Fibroblast of villous mesenchyme (primary cell): ENCODE measurements at places on chromosomes 7 and 10. TPM values are rescaled to one million over a fixed set of nuclear protein-coding genes. Genes with fewer than 3 reads are reported as not detected.

APBB1IP gene
- 3.2 and 4.3 TPM in 2 replicates for total RNA-seq

ATG9B gene
- under 0.01 and 0.32 TPM in 2 replicates for total RNA-seq

LIPJ gene
- under 0.01 TPM in 1 of 2 replicates, not detected in the other for total RNA-seq

DNA sequence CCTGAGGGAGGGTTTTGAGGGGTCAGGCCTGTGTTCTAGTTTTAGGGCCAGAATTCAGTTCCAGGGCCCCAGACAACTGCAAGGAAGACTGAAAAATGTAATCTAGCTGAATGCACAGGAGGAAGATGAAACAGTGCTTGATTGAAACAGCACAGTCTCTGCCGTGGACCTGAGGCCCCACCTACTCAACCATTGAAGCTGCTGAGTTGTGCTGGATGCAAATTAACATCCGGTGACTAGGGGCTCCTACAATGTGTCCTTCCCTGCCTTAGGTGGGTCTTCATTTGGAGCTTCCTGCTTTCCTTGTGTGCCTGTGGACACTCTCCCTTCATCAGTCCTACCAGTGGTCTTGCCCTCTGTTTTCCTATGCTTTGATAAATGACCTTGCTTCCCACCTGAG, 5.7 kb downstream of the GLRX3 start:
- no peak for DNase-seq

GRCh38 chr10:127694580-127695193, 42.3 kb upstream of the FOXI2 start:
- DNase-seq, result peak; percentile 6

- DNase-seq, result peak; percentile 56
Measured at GRCh38 chr7:71735961-71736556, 604.1 kb downstream of the GALNT17 start.

DNA sequence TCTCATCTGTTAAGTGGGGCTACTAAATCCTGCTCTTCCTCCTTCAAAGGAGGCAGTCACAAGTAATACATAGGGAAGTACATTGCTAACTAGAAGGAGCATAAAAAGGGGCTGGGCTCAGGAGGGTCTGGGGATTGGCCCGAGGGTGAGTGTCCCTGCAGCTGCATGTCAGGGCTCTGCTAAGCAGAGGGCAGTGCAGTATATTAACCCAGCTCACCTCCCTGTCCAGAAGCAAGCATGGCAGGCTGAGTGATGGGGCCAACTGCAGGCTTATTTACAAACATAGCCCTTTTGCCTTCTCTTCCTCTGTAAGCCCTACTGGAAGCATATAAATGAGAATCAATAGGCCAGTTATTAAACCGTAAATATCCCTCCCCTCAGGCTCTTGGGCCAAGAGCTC, 143.2 kb upstream of the PCBD1 start:
- DNase-seq, result no peak

DNA sequence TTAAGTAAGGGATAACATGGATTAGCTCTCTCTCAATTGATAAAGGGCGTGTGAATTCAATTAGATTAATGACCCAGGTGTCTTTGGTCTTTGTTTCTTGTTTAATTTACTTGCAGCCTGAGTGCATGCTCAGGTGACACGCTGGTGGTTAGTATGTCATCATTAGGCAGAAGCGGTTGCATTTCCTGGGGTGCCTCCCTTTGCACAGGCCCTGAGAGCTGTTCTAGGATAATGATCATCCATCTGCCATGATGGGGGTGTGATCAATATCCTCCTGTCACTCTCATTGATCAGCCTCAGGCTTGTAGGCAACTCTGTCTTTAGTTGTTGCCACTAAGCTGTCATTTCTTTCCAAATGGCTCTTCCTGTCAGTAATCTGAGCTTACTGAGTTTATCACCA, 99.6 kb upstream of the NPS start:
- no peak for DNase-seq

DNA sequence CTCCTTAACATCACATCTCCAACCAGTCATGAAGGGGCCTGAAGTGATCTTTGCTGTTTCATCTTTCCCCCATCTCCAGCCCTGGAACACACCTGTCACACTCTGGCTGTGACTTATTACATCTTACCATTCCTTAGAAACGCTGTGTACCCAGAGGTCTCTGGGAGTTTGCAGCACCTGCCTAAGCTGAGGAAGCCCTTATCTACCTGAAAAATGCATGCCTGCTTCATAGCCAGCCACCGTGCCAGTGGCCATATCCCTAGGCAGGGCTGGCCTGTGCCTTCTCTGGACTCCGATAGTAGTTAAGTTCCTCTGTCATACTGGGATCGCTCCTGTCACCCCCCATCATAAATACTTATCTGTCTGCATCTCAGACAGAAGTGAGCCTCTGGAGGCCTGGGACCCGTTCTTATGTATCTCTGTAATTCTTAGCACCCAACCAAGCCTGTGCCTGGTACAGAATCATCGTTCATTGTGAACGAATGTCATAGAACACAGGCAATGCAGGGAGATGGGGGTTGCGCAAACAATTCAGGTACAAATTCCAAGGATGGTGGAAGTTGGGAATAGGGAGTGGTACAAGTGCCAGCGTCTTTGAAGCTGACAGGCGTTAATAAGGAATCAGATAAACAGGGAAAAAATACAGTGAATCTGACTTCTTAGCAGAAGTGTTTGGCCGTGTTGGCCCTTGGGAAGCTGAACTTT, 254.6 kb downstream of the CAMK1D start:
- DNase-seq, result no peak
